ENCODE measurements at places on chromosomes 16 and 17. TPM values are rescaled to one million over a fixed set of nuclear protein-coding genes. Genes with fewer than 3 reads are reported as not detected.

The TLCD1 gene
- 46.7 TPM for total RNA-seq

The CDH15 gene
- 0.15 TPM for total RNA-seq

The BAHCC1 gene
- total RNA-seq, result 18.2 TPM

The CRYBA1 gene
- total RNA-seq, result not detected

The APOBR gene
- total RNA-seq, result 0.07 TPM

The SDK2 gene
- 0.32 TPM for total RNA-seq

The DCAF7 gene
- total RNA-seq, result 61.0 TPM

The SULT1A1 gene
- total RNA-seq, result 5.0 TPM

The TEX19 gene
- total RNA-seq, result 0.27 TPM

The OSBPL7 gene
- 9.4 TPM for total RNA-seq

The CDRT15L2 gene
- not detected for total RNA-seq

The TMC7 gene
- 9.2 TPM for total RNA-seq

The SLC5A11 gene
- total RNA-seq, result 0.66 TPM

The TEFM gene
- 34.9 TPM for total RNA-seq

The IRF8 gene
- total RNA-seq, result 0.32 TPM

The SLFN12L gene
- total RNA-seq, result not detected

The ANKS4B gene
- total RNA-seq, result 0.08 TPM

The FOXN1 gene
- total RNA-seq, result not detected

The SRP68 gene
- total RNA-seq, result 88.2 TPM

The KRT17 gene
- 1.2 TPM for total RNA-seq

The SLC22A31 gene
- total RNA-seq, result 1.8 TPM

The TNS4 gene
- total RNA-seq, result 86.7 TPM

The HBM gene
- total RNA-seq, result not detected

The FAHD1 gene
- 46.9 TPM for total RNA-seq

The HSD17B1 gene
- total RNA-seq, result 1.7 TPM

The NPIPA2 gene
- total RNA-seq, result 1.3 TPM

The INTS2 gene
- total RNA-seq, result 13.1 TPM

The MAPT gene
- 1.5 TPM for total RNA-seq

The CCL7 gene
- 0.61 TPM for total RNA-seq

The CCL17 gene
- total RNA-seq, result not detected

The SHBG gene
- total RNA-seq, result 0.69 TPM

The CSNK1D gene
- total RNA-seq, result 154 TPM

The CD7 gene
- 0.20 TPM for total RNA-seq

The CRISPLD2 gene
- total RNA-seq, result 2.6 TPM

The NTN1 gene
- total RNA-seq, result 0.46 TPM

The NAT9 gene
- 65.8 TPM for total RNA-seq
